COR-L47 (cell line): ENCODE measurements at places on chromosomes 16 and 17.

GRCh38 chr17:17088086-17088485, 45.8 kb downstream of the MPRIP start:
- no peak for DNase-seq

DNA sequence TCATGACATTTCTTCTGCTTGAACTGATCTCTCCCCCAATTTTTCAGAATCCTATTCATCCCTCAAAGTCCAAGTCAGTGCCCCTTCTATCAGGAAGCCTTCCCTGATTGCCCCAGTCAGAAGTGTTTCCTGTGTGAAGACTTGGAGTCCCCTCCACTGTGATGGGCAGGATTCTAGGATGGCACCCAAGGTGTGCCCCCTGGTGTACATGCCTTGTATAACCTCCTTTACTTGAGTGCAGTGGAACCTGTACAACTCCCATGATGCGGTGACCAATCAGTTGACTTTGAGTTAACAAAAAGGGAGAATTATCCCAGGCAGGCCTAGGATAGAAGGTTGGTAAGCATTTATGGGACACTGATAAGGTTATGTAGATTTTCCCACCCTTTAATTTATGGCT, 23.4 kb downstream of the MYH13 start:
- no peak for DNase-seq

- DNase-seq: no peak
Observed at GRCh38 chr17:66518108-66518507, 215.7 kb downstream of the PRKCA start.

GRCh38 chr17:79087428-79088143, 13.0 kb downstream of the ENGASE start:
- peak; percentile 61 for DNase-seq

- no peak for DNase-seq
Observed at GRCh38 chr17:2713881-2714280, 2.3 kb upstream of the CLUH start.

- DNase-seq: no peak
Observed at GRCh38 chr17:45812102-45812501, 28.0 kb downstream of the CRHR1 start.

GRCh38 chr17:82443465-82444283, 6.9 kb downstream of the CYBC1 start:
- DNase-seq: no peak

DNA sequence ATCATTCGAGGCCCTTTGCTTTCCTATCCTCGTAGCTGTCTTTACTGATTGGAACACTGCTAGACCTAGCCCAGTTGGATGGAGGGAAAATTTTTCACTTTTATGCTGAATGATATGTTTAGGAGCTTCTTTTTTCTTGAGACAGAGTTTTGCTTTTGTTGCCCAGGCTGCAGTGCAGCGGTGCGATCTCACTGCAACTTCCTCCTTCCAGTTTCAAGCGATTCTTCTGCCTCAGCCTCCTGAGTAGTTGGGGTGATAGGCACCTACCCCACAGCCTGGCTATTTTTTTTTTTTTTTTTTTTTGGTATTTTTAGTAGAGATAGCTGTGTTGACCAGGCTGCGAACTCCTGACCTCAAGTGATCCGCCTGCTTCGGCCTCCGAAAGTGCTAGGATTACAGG, 17.3 kb upstream of the PSMC5 start:
- no peak for DNase-seq

GRCh38 chr16:10107081-10107480, 75.1 kb downstream of the GRIN2A start:
- DNase-seq: no peak

- DNase-seq: no peak
Observed at GRCh38 chr17:78412403-78412802, 34.0 kb downstream of the PGS1 start.

- DNase-seq: no peak
Observed at GRCh38 chr17:4389079-4389478, 22.6 kb upstream of the UBE2G1 start.
